ENCODE measurements at places on chromosomes 5 and 9.

DNA sequence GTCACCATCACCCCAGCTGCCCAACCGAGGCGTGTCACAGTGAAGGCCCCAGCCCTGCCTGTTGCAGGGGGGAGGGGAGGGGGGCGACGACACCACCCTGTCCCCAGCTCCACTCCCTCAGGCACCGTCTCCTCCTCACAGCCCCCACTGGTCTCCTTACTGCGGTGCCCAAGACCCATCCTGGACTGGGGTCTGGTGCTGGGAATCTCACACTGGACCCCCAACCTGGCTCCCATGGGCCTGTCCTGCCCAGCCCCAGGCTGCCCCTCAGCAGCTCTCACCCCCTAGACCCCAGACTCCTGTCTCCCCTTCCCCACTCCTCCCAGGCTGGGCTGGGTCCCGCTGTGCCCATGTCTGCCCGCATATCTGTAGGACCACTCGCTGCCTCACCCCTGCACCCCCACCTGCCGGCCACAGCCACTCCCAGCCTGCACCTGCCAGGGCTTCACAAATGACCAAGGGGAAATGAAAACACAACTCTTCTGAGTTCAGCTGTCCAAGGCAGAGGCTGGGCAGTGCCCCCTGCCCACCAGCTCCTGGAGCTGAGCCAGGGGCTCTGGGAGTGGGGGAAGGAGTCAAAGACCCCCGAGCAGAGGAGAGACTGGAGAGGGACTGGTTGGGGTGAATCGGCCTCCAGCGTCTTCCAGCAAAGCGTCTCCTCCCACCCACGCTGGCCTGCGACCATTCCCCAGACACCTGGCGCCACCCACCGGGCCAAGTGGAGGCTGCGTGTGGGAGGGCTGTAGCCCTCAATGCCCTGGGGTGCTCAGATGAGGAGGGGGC lies 32.6 kb upstream of the EGFL7 start:
- DNase-seq = peak; percentile 30

DNA sequence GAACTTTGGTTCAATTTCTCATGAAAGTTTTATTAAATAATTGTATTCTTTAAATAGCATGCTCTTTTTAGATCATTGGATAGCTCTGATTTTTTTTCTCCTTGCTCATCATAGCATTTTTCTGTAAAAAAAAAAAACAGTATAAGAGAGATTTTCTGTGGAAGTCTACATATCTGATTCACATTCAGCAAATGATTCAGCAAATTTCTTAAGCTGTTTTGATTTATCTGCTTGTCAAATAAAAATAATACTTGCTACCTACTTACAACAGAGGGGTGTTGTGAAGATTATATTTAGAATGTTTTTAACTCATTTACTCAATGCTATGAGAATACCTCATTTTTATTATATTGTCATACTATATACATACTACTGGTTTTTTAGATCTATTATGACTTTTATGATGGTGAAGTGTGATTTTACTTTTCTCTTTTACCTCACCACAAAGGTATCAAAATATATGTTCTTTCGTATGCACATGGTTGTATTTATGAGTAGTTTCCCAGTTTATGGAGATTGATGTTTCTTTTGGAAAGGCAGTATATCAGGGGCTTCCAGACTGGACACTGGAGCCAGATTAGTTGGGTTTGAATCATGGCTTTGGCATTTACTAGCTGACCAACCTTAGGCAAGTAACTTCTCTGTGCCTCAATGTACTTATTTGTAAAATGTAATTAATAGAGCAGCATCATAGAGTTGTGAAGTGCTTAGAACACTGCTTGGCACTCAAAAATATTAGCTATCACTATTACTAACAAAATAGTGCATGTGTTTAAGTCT lies 25.5 kb downstream of the TNPO1 start:
- no peak for DNase-seq

DNA sequence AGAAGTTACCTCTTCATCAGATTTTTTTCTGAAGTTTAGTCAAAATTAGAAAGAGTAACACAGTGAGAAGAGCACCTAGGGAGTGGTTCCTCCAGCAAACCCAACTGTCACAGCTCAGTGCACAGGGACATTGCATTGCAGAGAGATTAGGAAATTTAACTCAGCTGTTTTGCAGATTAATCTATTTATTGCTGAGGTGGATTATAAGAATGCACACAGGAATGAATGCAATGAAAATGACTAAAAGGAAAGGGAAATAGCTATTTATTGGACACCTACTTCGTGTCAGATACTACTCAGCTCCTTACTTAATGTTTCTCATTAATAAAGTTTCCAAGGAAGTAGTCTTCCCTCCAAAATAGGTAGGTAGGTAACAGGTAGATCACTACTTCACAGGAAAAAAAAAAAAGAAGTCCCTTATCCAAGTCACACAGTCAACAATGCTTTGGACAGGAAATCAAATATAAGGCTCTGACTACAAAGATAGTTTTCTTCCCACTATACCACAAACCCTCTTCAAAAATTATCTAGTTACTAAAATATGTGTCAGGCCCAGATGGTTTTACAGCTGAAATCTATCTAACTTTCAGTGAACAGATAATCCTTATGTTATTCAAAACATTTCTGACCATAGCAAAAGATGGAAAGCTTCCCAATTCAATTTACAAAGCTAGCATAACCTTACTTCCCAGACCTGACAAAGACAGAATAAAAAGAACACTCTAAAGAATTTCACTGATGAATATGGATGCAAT lies 442.2 kb upstream of the MPDZ start:
- DNase-seq = no peak

DNA sequence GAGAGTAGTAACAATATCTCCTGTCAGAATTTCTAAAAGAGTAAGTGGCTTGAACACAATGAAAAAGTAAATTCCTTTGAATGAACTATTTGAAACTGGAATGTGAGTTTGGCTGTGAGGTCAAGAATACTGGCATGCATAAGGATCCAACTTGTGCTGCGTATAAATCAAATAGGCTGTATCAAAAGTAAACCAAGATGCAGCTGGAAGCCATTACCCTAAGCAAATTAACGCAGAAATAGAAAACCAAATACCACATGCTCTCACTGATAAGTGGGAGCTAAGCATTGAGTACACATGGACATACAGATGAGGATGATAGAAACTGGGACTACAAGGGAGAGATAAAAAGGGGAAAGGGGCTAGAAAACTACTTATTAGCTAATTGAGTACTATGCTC lies 24.0 kb upstream of the SRFBP1 start:
- DNase-seq = no peak

DNA sequence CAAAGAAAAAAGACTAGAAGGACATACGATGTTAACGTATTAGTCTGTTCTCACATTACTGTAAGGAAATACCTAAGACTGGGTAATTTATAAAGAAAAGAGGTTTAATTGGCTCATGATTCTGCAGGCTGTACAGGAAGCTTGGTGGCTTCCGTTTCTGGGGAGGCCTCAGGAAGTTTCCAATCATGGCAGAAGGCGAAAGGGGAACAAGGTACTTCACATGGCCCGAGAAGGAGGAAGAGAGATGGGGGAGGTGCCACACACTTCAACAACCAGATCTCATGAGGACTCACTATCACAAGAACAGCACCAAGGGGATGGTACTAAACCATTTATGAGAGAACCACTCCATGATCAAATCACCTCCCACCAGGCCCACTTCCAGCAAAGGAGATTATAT lies 110.1 kb downstream of the CARTPT start:
- no peak for DNase-seq

DNA sequence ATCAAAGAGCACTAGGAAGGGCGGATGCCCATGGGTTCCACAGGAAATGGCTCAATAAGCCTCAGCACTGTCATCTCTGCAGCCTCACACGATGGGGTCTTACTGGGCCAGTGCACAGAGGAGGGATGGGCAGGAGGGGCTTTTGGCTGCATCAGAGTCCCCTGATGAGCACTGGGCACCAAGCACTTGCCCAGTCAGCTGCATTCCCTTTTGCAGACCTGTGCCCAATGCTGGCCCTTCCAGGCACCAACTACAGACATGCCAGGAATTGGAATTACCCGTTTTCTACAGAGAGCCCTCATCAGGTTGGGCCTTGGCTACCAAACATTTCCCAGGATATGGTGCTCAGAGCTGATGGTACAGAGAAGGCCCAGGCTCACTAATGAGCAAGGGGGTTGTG lies 182.5 kb downstream of the HSPA4 start:
- DNase-seq = no peak

- DNase-seq = no peak
These were observed 18.6 kb upstream of the RICTOR start for GRCh38 chr5:39092581-39093351.

- peak; percentile 65 for DNase-seq
These were observed 242.3 kb upstream of the PTGER4 start for GRCh38 chr5:40437452-40437861.

DNA sequence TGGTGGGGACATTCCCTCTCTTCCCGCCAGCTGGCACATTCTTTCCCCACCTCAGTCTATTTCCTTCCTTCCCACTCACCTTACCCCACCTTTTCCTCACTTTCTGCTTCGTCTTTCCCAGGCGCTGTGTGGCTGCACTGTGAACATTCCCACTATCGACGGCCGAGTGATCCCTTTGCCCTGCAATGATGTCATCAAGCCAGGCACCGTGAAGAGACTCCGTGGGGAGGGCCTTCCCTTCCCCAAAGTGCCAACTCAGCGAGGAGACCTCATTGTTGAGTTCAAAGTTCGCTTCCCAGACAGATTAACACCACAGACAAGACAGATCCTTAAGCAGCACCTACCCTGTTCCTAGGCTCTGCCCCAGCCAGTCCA lies 7.3 kb downstream of the DNAJB5 start:
- DNase-seq = no peak

DNA sequence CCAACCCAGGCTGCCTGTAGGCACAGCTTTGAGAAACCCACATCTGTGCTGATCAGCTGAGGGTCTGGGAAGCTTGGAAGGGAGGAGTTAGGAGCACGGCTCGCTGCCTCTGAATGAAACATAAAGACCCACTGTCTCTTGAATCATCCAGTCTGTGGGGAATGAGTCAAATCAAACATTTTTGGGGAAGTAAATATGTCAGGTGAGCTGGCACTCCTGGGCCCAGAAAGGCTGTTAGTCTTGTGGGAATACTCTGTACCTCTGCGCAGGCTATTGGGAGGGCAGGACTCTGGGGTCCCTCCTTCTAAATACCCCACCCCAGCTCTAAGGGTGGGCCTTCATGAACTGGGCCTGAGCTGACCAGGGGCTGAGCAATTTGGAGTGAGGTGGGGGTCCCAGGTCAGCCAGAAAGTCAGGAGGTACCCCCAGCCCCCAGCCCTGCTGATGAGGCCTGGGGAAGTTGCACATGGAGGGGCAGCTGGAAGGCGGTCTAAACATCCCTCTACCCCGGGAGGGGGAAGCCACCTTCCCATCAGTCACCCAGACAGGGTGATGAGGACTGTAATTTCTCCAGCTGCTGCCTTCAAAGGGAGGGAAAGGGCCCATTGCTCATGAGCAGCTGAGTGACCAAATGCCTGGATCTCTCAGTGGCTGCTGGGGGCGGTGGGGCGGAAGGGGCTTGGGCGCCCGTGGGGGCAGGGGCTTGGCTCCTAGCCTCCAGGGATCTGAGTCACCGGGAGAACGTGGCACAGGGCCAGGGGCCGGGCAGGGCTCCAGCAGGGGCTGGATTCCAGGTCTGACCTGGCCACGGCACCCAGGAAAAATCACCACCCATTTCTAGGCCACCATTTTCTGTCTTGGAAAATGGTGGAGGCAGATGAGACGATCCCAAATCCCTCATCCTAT lies 10.8 kb downstream of the FIBCD1 start:
- DNase-seq = no peak

DNA sequence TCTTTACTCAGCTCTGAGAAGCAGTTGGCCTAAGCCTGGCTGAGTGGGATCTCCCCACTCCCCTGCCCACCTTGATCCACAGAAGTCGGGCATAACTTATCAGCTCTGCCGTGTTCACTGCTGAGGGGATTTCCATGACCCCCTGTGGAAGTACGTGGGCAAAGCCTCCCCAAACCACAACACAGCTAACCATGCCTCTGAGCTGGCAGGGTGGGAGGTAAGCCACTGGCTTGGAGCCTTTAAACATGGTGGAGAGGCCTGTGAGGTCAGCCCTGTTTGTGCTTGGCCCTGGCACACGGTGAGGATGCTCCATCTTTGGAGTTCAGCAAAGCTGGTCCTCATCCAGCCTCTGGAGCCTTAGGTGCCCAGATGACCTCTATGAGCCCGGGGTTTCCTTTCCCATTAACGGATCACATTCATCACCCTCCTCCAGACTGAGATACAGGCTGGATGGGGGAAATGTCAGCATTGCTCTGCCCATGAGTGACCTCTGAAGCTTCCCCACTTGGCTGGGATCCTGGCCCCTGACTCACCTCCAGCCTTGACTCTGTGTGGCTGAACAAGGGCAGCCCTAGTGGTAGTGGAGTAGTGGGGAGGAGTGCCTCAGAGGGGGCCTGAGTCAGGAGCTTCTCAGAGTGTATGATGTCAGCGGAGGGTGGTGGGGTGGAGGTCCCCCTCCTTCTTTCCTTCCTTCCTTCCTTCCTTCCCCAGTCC lies 6.2 kb downstream of the PDLIM4 start:
- DNase-seq = peak; percentile 63

GRCh38 chr5:160293901-160294561 lies 18.3 kb downstream of the CCNJL start:
- DNase-seq = no peak

GRCh38 chr9:121383715-121384114 lies 13.7 kb upstream of the STOM start:
- no peak for DNase-seq

GRCh38 chr9:37575511-37575914 lies 667 bp downstream of the FBXO10 start:
- no peak for DNase-seq

DNA sequence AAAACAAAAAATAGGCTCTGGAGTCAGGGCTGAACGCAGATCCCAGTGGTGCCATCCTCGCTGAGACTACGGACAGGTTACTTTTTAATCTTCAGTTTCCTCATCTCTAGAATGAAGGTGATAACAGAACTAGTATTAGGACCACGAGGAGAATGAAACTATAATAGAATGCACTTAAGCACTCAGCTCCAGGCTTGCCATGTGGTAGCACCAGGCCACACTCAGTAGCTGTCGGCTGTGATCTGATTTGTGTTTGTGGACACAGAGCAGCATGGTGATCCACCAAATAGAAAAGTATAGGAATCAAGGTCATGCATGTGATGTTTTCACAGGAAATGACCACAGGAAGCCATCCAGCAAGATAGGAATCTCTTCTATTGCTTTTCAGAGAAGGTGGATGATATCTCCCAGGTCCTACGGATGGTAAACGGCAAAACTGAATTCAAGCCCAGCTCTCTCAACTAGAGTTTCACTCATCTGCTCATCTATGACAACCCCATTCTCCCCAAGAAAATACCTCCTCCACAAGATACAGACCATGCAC lies 498.0 kb downstream of the SPOCK1 start:
- DNase-seq = no peak

- no peak for DNase-seq
These were observed 362.9 kb upstream of the TLE4 start for GRCh38 chr9:79208791-79209396.

- no peak for DNase-seq
These were observed 3.7 kb upstream of the ENTPD2 start for GRCh38 chr9:137057545-137057944.

- no peak for DNase-seq
These were observed 1259.0 kb upstream of the NUDT12 start for GRCh38 chr5:104821606-104822005.

GRCh38 chr9:100126423-100126822 lies 27.4 kb downstream of the INVS start:
- no peak for DNase-seq

Measured in stimulated activated CD8-positive, alpha-beta memory T cell treated with anti-CD3 and anti-CD28 coated beads, Interleukin-7, amount 100 ng/mL, for 48 hours (primary cell).